ENCODE measurements at places on chromosomes 6 and 20.

GRCh38 chr20:2688041-2688591, 4.5 kb upstream of the EBF4 start:
- no peak for DNase-seq

DNA sequence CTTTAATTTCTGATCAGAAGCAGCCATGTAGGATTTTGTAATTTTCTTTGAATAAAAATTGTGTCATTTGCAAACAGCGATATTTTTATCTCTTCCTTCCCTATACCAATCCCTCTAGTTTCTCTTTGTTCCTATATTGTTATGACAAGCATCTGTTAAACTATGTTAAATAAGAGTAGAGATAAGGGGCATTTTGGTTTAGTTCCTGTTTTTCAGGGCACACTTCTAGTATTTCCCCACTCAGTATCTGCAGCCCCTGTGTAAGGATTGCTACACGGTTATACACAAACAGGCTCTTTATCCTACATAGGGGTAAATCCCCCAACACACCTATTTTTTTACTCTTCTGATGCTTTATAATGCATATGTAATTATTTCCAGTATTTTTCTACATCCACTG, 42.1 kb downstream of the TRERF1 start:
- no peak for DNase-seq

DNA sequence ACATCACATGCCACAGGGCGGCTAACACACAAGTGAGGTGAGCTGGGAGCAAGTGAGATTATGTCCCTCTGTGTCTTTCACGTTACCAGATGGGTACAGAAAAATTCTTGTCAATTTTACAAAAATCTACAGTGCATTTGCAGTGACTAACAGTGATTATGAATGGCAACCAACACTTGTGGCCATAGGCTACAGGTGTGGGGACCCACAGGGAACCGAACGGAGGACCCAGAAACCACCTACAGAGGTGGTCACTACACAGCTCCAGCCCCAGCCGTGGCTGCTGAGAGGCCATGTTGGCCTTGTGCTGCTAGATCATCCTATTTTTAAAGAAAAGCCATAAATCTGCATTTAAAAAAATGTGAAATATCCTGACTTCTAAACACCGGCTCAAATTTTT, 50.2 kb downstream of the FYN start:
- no peak for DNase-seq

GRCh38 chr6:129476810-129477209, 233.2 kb downstream of the ARHGAP18 start:
- no peak for DNase-seq

- no peak for DNase-seq
Observed at GRCh38 chr6:163577404-163577803, 162.9 kb downstream of the QKI start.

DNA sequence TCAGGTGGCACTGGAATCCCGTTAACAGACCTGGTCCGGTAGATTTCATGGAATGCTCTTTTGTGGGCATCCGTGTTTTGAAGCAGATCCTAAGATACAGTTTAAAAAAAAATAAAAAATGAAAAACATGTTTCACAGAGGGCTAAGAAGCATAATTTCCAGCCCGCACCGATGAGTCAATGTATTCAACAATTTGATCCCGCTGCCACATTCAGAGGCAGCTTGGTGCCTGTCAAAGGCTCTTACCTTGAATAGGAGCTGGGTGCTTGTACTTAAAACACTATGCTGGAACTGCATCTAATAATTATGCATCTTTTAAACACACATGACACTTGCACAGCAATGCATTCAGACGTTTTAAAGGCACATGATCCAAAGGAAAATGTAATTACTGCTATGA, 164.8 kb downstream of the SYNE1 start:
- DNase-seq, result no peak

- DNase-seq, result no peak
Observed at GRCh38 chr6:118706702-118707101, 55.3 kb upstream of the CEP85L start.

DNA sequence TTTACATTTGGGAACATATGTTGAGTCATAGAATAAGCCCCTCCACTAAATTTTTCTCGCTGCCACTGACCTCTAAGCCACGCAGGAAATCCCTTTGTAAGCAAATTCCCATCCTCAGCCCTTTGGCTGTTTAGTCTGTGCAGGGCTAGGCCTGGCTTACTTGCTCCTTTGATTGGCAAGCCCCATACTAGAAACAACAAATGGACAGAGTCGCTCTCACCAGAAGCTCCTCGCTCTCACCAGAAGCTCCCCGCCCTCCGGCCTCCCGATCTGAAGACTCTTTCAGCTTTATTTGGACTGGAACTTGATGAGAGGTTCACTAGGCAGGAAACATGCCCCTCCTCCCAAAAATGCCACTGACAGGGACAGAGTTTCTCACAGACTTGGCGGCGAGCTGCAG, 149.2 kb upstream of the EXOC2 start:
- DNase-seq, result no peak
